ENCODE measurements at places on chromosomes 7 and 10. TPM values are rescaled to one million over a fixed set of nuclear protein-coding genes. Genes with fewer than 3 reads are reported as not detected.

DNA sequence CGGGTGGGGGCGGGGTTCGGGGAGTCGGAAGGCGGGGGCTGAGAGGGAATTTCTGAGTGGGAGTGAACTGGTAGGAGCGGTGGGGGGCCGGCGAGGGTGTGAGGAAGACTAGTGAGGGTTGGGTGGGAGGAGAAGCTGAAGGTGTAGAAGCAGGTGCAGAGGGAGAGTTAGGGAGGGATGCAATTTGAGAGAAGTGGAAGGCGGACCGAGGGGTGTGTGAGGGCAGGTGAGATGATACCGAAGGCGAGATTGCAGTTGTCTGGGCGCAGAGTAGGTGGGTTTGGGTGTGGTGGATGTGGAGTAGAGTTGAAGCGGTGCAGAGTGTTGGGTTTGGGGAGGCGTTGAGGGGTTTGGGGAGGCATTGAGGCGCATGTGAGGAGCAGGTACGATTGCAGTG lies 643 bp downstream of the KAT6B start:
- H3K27me3 ChIP-seq: no peaks in the 10 kb centered on the region
- no peak for DNase-seq
- H3K4me1 ChIP-seq: peaks cover 15% of the 10 kb centered on the region
- peak overlapping the region; percentile 62 for H3K27ac ChIP-seq

DNA sequence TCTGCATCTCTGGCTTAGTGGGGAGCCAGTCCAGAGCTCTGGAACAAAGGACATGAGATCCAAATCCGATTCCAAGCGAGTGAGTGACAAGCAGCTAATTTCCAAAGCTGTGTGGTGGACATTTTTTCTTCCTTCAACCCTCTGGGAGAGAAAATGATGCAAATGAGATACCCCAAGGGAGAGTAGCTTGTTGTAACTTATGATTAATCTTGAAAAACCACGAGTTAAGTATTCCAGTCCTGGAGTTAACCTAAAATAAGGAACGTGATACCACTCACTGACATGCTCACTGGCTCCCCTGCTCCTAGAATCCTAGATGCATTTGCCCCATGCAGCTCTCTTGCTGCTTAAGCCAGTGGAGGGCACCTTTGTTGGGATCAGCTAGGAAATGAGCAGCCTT lies 116.0 kb upstream of the HABP2 start:
- H3K36me3 ChIP-seq: no peaks in the 10 kb centered on the region
- DNase-seq: no peak
- H3K4me1 ChIP-seq: no peaks in the 10 kb centered on the region
- no peak overlapping the region for H3K27ac ChIP-seq
- peaks cover 30% of the 10 kb centered on the region for H3K27me3 ChIP-seq
- no peak overlapping the region for H3K4me3 ChIP-seq

- no peak for DNase-seq
- no peak overlapping the region for H3K4me3 ChIP-seq
- H3K36me3 ChIP-seq: no peaks in the 10 kb centered on the region
- H3K27me3 ChIP-seq: no peaks in the 10 kb centered on the region
- H3K4me1 ChIP-seq: no peaks in the 10 kb centered on the region
Observed at GRCh38 chr10:21083861-21084260, 186.8 kb upstream of the NEBL start.

DNA sequence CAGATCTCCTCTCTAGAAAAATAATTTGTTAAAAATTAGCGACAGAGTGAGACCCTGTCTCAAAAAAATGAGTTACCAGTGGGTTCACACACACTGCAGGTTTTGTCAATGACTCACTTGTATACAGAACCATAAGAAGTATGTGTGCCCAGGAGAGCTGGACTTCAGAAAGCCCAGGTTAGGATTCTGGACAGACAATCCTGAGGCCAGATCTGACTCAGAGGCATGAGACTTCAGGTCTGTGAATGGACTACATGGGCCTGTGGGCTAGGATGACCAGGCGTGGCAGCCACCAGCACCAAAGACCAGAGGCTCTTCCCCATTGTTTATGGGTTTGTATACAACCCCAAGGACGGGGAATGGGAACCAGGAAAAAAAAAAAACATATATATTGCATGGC lies 9.3 kb upstream of the ZNF438 start:
- no peak for DNase-seq
- H3K27ac ChIP-seq: no peak overlapping the region
- H3K4me1 ChIP-seq: no peaks in the 10 kb centered on the region
- no peak overlapping the region for H3K4me3 ChIP-seq

Gene LRGUK
- 0.49 TPM for total RNA-seq

Gene PIK3CG
- 0.05 TPM for total RNA-seq

Gene CDC14C
- total RNA-seq: not detected

Gene VPS41
- 72.2 TPM for total RNA-seq
